ENCODE measurements at places on chromosomes 12 and 14. TPM values are rescaled to one million over a fixed set of nuclear protein-coding genes. Genes with fewer than 3 reads are reported as not detected.

Gene GLIPR1L1
- total RNA-seq: not detected

Gene TMTC1
- 61.8 TPM for total RNA-seq

Gene KRT77
- not detected for total RNA-seq

Gene AEBP2
- total RNA-seq: 20.8 TPM

- DNase-seq: no peak
These were observed 54.3 kb downstream of the PLCZ1 start for GRCh38 chr12:18683327-18684013.

DNA sequence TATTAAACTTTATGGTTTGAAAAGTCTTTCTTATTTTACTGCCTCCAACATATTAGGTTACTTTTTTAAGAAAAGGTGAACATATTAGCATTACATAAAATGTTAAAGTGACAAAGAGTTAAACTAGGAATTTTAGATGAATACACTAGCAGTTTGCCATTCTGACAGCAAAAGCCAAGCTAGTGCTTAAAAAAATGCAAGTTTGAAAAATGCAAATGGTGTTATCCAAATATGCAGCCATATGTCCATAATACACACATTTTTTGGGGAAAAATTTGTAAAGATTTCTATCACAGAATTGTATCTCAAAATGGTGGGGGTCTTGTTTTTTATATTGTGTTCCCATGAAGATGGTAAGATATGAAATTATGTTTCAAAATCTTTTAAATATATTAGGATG is 466.1 kb downstream of the FOXG1 start:
- DNase-seq: no peak

- no peak for DNase-seq
These were observed 4.4 kb upstream of the AMIGO2 start for GRCh38 chr12:47084172-47084571.

DNA sequence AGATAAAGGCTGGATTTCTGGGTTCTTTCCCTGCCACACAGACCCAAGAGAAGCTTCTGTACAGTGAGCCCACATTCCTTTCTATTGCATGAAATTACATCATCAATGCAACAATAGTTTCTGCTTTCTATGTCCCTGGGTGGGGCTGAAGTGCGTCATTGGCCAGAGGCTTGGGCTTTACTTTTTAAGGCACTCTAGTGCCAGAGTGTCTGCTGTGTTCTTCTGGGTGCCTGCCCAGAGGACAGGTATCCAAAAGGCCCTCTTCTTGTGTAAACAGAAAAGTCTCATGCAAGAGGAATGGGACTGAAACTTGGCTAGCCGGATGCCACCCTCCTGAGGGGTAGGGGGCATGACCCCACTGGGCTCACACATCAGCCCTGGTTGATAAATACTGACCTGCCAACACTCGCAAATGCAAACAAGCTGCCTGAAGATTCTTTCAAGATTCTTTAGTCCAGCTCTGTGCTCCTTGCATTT is 5.9 kb downstream of the KRT86 start:
- DNase-seq: no peak

DNA sequence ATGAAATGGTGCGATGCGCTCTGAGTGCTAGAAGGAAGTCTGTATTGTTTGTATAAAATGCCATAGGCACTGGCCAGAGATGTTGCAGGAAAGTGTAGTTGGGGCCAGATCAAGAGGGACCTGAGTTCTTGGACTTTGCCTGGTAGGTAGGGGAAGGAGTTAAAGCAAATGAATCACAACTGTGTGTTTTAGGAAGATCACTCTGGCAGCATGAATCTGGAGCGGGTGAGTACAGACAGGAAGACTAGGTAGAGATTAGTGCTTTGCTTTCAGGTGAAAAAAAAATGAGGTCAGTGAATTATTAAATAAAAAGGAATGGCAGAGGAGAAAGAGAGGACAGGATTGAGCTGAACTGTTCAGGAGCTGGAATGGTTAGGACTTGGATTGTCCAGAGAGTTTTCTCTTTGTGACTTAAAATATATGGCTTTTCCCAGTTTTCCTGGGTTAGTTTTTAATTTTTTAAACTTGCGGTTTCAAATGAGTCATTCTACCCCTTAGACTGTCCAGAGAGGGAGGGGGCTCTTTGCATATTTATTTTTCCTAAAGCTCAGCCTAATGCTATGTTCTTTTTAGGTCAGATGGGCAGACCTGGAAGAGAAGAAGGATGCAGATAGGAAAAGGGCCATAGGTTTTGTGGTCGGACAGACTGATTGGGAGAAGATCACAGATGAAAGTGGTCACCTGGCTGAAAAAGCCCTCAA is 41.1 kb downstream of the PROX2 start:
- no peak for DNase-seq

DNA sequence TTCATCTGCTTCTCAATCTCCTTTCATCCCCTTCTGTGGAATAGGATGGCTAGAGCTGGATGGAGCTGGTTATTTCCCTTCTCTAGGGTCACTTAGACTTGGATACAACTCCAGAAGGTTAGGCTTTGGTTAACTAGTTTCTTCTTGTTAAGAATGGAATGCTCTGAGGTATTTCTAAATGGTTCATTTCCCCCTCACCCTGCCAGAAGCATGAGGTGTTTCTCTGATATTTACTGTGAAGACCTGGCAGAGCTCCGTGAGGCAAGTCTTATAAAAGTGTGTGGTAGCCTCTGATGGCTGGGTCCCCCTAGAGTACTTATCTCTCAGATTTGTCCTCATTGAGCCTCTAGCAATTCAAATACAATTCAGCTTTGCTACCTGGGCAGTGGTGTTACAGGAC is 207.9 kb downstream of the SLC16A7 start:
- DNase-seq: no peak

DNA sequence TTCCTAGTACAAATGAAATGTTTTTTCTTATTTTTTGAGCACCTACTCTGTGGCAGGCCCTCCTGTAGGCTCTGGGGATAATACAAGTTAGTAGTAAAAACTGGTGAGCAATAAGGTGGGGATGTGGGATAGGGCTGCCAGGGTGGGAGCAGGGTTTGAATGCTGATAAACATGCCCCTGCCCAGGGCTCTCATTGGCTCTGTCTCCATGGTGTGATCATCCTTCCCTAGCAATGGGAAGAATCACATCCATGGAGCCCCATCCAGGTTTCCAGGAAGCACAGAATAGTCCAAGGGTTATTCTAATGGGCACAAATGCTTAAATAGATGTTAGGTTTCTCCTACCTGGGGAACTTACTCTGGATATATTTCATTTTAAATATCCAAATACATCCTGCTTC is 45.5 kb downstream of the GIT2 start:
- DNase-seq: no peak

DNA sequence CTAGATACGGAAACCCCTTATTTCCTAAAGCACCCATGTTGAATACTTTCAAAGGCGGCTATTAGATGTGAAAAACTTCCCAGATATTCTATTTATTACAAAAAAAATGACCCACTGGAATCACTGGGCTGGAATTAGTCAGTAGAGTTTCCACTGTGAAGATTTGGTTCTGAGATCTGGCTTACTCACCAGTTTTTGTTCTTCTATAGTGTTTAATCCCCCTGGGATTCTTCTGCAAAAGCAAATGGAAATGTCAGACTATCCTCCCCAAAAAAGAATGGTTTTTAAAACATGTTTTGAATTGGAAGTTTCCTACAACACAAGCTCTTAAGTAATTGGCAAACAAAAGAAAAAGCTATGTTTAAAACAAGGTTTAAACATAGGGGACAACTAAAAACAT is 166.4 kb downstream of the STXBP6 start:
- no peak for DNase-seq

DNA sequence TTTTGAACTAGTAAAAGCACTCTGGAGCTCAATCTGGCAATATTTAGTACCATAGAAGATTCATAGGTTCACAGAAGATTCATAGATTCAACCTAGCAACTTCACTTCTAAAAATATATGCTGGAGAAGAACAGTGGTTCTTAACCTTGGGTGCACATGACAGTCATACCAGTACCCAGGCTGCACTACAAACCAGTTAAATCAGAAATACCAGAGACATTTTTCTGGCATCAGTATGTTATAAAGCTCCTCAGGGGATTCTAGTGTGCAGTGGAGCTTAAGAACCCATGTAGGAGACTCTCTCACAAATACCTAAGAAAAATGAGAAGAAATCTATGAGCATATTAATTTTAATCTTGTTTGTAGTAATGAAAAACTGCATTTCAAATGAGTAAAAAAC is 46.6 kb downstream of the CNTN1 start:
- no peak for DNase-seq

DNA sequence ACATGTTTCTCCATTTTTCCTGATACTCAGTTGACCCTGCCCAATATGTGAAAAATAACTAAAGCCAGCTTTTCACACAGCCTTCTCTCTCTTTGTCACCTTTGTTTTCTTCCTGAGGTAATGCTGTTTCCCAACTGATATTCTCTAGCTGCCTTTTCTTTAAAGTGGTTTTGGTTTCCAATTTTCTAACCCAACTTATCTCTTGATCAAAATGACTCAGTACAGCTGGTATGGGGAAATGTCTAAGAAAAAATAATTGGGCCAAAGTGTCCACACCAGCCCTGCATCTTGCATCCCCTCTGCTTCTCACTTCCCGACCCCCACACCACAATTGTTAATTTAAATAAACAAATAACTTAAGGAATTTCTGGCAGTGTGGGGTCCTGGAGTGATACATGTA is 193.8 kb downstream of the SYT1 start:
- no peak for DNase-seq

- DNase-seq: no peak
These were observed 478.1 kb downstream of the VRK1 start for GRCh38 chr14:97275276-97275675.

- DNase-seq: no peak
These were observed 190.4 kb upstream of the BCL2L14 start for GRCh38 chr12:11880381-11880780.

GRCh38 chr12:54589964-54590363 is 1.5 kb upstream of the PPP1R1A start:
- no peak for DNase-seq

GRCh38 chr12:572532-572899 is 90.7 kb downstream of the NINJ2 start:
- no peak for DNase-seq

DNA sequence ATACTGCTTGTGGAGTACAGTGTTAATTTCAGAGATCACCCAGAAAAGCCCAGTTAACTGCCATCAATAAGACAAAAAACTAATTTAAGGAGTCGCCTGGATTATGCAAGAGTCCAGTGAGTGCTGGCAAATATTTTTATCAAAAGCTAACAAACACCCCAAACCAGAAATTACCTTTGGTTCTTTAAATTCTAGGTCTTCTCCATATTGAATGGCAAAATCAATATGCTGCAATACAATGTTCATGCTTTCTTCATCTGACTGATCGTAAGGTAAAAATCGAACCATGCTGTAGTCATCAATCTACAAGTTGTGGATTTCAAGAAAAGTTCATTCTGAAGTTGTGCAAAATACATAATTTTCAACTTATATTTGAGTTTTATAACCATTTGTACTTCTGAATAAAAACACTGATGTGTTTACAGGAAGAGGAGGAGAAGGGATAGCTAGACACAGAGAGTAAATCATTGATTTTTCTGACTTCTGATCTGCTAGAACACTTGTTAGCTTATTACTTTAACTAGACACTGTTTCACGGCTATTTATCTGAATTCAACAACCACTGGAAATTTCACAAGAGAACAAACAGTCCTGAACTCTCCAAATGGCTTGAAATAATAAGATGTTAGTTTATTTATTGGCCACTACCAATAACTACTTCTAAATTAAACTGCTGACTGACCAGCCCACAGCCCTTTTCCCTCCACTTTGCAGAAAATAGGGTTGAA is 3.6 kb upstream of the ARPC3 start:
- DNase-seq: no peak

GRCh38 chr12:21695986-21696385 is 38.3 kb upstream of the LDHB start:
- DNase-seq: no peak

DNA sequence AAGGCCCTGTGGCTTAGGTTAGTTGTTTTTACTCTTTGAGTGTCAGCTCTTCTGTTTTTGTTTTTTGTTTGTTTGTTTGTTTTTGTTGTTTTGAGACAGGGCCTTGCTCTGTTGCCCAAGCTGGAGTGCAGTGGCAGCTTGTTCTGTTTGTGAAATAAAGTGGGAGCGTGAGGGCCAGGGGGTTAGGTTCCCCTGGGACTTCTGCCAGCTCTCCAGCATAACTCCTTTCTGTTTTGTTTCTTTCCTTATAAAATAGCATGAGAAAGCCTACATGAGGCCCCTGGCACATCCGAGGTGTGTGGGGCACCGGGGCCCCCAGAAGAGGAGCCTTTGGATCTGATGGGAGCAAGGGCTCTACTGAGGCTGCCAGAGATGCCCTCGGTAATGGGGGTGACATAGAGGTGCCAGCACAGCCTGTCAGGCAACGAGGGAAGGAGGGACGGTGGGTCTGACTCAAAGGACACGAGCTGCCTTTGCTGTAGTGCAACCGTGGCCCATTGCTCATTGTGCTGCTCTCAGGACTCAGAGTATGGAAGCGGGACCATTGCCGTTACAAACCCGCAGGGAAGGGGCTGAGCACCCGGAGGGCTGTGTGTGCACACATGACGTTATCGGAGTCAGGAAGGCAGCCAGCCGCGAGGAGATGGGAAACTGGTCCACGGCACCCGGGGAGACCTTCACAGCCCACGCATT is 9.1 kb upstream of the SERPINA11 start:
- no peak for DNase-seq

GRCh38 chr14:76900682-76901081 is 74.5 kb downstream of the LRRC74A start:
- DNase-seq: no peak

GRCh38 chr12:113055594-113056380 is 743 bp upstream of the DTX1 start:
- no peak for DNase-seq
